Dermis blood vessel endothelial cell (primary cell): ENCODE measurements at places on chromosomes 2 and 18. TPM values are rescaled to one million over a fixed set of nuclear protein-coding genes. Genes with fewer than 3 reads are reported as not detected.

DNA sequence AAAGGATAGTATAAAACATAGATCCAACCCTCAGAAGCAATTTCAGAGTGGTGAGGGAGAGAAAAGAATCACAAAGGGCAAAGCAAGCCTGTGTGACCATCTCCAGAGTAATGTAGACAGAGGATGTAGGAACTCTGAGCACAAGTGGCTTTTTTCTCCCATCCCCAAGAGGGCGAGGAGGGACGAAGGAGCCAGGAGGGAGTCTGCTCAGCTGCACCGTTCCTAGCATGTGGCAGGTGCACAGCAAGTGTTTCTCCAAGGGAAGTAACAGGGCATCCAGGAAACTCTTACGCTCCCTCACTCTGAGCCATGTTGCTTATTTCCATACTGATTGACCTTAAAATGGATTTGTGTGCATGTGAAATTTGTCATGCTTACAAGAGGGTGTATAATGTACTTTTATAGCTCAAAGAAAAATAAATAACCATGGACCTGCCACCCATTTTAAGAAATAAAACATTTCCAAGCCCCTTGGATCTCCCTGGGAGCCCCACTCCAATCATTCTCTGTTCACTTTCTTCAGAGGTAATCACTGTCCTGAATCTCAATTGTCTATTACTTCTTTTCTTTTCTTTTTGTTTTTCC lies 37.8 kb upstream of the SEC11C start:
- no peak for DNase-seq

DNA sequence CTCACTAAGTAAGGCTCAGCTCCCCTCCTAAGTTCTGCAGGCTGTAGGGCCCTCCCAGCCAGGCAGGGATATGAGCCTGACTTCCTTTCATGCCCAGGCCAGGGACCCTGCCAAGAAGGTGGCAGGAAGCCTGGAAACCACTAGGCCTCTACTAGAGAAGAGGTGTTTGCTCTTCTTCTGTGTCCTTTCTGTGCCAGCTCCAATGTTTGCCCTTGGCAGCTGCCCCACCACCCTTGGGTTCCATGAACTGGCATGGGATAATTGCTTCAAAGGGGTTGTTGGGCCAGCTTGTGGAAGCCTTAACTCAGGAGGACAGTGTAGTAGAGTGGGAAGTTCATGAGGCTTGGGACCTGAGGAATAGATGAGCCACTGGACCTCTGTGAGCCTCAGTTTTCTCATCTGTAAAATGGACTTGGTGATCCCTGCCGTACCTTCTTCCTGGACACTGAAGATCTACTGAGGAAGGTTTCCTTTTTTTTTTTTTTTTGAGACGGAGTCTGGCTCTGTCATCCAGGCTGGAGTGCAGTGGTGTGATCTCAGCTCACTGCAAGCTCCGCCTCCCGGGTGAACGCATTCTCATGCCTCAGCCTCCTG lies 3.9 kb downstream of the SLC35F6 start:
- DNase-seq = no peak

DNA sequence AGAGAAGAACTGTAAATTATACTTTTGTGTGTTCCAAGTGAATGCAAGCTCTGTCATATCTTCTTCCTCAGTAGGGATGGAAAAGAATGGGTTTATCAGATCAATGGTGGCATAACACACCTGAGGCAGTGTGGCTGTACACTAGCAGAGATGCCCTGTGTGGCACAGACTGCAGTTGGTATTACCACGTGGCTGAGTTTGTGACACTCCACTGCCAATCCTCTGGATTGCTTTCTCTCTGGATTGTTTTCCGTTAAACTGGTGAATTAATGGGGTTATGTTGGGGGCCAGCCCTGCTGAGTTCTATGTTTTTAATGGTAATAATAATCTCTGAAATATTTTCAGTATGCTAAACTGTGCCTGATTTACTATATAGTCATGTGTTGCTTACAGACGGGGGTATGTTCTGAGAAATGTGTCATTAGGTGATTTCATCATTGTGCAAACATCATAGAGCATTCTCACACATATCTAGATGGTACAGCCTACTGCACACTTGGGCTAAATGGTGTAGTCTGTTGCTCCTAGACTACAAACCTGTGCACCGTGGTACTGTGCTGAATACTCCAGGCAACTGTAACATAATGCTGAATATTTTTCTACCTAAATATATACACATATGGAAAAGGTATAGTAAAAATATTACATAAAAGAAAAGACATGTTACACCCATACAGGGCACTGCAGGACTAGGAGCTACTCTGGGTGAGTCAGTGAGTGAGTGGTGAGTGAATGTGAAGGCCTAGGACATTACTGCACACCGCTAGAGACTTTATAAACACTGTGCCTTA lies 84.7 kb upstream of the ST6GAL2 start:
- no peak for DNase-seq

GRCh38 chr2:165054652-165055051 lies 99.3 kb upstream of the SLC38A11 start:
- DNase-seq = no peak

DNA sequence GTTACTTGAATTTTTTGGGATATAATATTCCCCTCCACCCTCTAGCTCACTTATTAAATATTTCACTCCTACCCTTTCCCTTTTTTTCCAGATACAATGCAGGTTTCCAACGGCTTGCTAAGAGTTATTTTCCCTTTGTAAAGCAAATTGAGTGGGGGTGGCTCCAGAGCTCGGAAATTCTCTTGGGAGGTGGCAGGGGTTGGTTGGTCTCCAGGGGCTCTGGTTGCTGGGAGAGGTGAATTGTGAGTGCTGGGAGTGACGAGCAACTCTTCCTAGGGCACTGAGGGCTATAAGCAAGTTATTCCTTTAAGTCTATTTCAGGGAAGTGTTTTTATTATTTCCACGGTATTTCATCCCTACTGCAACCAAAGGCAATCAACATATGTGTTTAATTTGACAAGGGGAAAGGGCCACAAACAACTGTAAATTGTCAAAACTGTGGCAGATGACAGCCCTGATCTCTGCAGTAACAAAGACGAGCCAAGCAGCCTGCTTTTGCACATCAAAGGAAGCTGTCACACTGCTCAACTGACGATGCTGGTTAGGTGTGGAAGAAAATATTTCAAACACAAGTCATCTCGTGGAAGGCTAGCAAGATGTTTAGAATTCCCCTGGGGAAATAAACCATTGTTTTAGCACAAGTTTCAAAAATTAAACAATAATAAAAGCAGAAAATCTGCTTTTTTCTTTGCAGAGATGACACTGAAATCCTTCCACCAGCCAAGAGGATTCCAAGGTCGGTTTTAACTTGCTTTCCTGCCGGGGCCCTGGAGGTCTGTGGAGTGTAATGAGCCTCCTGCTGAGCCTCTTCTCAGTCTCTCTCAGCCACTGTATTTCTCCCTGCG lies 34.8 kb upstream of the ASXL2 start:
- no peak for DNase-seq

- peak; percentile 75 for DNase-seq
Observed at GRCh38 chr2:207692206-207693065, 19.0 kb upstream of the CCNYL1 start.

DNA sequence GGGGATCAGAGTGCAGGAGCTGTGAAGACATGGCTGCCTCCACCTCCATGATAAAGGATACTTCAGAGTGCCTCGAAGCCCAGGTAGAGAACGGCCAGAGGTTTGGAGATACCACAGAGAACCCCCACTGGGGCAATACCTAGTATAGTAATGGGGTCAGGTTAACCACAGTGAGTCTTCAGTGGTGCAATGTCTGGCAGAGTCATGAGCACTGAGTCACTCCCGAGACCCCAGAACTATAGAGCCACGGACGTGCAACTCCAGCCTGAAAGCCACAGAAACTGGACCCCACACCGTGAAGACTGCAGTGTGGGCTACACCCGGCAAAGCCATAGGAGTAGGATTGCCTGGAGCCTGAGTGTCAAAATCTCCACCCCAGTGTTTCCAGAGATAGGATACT lies 746.6 kb downstream of the CBLN2 start:
- no peak for DNase-seq

GRCh38 chr2:152542995-152543481 lies 174.2 kb downstream of the PRPF40A start:
- peak; percentile 96 for DNase-seq

GRCh38 chr2:221521233-221521845 lies 50.8 kb downstream of the EPHA4 start:
- DNase-seq = no peak

DNA sequence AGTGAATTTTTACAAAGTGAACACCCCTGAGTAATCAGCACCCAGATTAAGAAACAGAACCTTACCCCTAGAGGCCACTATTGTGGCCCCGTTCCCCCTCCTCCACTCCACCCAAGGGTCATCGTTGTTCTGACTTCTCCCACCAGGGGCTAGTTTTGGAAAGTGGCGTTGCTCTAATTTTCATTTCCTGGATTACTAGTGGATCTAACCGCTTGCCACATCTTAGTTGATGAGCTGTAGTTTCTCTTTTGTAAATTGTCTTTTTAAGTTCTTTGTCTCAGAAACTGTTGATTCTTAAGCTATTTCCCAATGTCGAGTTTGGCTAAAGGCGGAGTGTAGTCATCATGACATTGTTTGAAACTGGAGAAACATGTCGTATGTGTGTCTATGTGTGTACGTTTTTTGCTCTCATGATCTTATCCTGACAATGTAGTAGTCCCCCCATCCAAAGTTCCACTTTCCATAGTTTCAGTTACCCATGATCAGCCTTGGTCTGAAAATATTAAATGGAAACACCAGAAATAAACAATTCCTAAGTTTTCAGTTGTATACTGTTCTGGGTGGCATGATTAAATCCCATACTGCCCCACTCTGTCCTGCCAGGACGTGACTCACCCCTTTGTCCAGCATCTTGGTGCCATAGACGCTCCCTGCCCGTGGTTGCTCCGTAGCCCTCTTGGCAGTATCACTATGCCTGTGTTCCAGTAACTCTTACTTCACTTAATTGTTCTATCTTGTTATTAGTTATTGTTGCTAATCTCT lies 71.0 kb upstream of the SP3 start:
- peak; percentile 79 for DNase-seq

- DNase-seq = no peak
Observed at GRCh38 chr2:159051133-159051532, 82.7 kb downstream of the TANC1 start.

DNA sequence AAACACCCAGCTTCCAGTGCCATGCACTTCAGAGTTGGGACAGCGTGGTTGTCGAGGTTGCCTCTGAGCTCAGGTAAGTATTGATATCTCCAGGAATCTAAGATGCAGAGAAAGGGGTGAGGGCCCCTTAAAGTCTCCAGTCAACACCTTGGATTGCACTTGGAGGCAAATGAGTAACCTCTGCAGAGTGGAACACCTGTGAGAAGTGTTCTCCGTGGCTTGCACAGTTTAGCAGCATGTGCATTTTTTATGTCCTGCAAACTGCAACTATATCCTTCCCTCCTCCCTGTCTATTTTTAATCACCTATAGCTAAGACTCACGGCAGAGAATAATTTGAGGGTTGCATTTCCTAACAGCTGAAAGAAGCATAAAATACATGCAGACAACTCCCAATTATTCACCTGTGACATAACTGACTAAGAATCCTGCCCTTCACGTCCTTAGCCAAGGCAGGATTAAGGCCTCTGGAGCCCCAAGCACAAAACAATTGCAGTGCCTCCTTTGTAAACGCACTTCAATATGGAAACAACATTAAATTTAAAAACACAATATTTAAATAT lies 1.6 kb upstream of the ZNF385B start:
- DNase-seq = no peak

DNA sequence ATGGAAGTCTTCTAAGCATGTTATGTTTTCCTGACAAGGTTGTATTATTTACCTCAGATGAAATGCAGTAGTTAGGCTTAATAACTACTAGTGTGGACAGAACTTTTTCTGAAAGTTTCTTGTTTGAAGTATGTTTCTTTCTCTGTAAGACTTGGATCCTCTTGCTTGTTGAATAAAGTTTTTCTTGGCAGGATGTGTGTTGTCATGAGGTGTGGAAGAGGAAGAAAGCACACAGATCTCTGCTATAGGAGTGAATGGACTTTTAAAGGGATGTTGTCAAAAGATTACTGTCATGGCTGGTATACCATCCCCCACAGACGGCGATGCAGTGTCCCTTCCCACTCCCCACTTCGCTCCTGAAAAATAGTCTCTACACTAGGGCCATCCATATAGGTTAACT lies 2.6 kb downstream of the CAB39 start:
- peak; percentile 51 for DNase-seq

DNA sequence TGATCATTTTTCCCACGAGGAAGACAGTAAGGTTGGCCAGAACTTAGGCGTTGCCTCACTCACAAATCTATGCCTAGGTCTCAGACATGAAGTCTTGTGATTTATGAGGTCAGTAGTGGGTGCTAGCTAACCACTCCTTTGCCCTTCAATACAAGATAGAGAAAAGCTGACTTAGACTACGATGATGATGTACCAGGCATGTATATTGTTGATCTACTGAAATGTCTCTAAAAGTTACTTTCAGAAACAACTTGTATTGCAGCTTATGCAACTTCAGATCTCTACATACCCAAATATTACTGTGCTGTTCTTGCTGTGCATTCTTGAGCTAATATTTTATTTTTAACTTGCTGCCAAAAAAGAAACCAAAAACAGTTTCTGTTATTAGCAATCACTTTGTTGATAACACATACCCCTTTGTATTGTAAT lies 30.6 kb downstream of the MAPRE2 start:
- no peak for DNase-seq

DNA sequence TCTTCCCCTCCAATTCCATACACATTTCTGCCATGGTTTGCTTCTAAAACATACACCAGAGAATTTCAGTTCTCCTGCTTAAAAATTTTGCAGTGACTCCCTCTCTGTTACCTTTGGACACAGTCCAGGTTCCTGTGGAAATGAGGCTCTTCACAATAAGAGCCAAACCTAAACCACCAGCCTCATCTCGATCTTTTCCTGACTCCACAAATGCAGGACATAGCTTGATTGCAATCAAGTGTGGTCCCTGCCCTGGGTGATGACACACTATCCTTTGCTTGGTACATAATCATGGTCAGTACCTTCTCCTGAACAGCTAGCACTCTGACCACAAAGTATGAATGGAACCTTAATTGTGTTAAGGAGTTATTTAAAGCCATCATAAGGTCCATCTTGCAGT lies 134.9 kb upstream of the CHAC2 start:
- no peak for DNase-seq

Gene AUP1
- 87.2 and 127 TPM in 2 replicates for total RNA-seq

Gene SPATA3
- total RNA-seq = not detected in 2 replicates

Gene MOCOS
- total RNA-seq = 0.34 and 0.79 TPM in 2 replicates

Gene SPP2
- not detected in 2 replicates for total RNA-seq

Gene ZBTB14
- 15.6 and 17.9 TPM in 2 replicates for total RNA-seq

Gene IL1RN
- total RNA-seq = under 0.01 TPM in 1 of 2 replicates, not detected in the other

Gene MAP3K19
- total RNA-seq = not detected in 2 replicates

Gene KCNG3
- total RNA-seq = not detected in 2 replicates

Gene HTR2B
- total RNA-seq = 4.4 and 4.8 TPM in 2 replicates

Gene DUSP19
- 2.6 and 4.4 TPM in 2 replicates for total RNA-seq
